Endothelial cell (in vitro differentiated cells): ENCODE measurements at places on chromosomes 7 and 10.

- DNase-seq = no peak
Observed at GRCh38 chr10:44326474-44327030, 58.3 kb downstream of the CXCL12 start.

GRCh38 chr7:131108212-131108940 lies 219.3 kb upstream of the MKLN1 start:
- no peak for DNase-seq

- DNase-seq = no peak
Observed at GRCh38 chr7:5064391-5065106, 18.9 kb downstream of the RBAK start.

DNA sequence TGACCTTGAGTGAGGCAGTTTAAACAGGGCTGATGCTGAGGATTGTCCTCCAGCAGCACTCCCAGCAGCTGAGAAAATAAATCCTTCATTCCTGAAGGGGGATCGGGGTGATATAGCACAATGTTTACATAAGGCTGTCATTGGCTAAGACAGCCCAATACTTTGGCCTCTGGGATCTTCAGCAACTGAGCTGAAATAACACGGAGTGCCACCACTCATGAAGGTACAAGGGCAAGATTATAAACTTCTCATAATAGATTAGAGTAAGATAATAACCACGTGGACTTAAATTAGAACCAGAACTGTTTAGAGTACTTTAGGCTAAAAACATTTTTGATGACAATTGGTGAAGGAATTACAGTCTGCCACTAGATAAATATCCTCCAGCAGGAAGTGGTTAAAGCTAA lies 70.0 kb upstream of the PAPSS2 start:
- no peak for DNase-seq

GRCh38 chr10:98286419-98286818 lies 18.4 kb upstream of the LOXL4 start:
- DNase-seq = no peak
